Stimulated activated CD8-positive, alpha-beta memory T cell treated with anti-CD3 and anti-CD28 coated beads, Interleukin-4, amount 100 ng/mL, for 4 hours (primary cell): ENCODE measurements at places on chromosomes 6 and 20.

GRCh38 chr6:71457929-71458328 lies 169.3 kb downstream of the OGFRL1 start:
- no peak for DNase-seq

- DNase-seq, result no peak
Observed at GRCh38 chr6:136501096-136501495, 49.1 kb downstream of the MAP7 start.

GRCh38 chr6:158759966-158760617 lies 59.1 kb downstream of the EZR start:
- no peak for DNase-seq

DNA sequence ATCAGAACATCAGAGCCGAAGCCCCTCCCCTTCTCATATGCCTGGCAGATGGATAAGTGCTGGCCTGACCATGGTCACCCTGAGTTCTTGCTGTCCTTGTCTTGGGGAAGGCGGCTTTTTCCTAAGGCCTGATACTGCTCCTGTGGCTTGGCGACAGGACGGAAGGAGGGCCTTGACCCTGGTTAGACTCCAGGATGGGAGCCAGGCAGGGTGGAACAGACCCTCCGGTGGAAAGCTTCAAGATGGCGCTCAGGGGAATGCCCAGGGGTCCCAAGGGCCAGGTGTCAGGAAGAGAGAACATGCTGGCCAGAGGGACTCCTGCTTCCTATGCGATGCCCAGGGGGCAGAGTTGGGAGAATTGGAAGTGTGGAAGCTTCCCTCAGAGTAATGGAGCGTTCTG lies 29.6 kb downstream of the ADA start:
- no peak for DNase-seq

- no peak for DNase-seq
Observed at GRCh38 chr6:95091823-95092436, 485.4 kb upstream of the MANEA start.

GRCh38 chr6:52647199-52647598 lies 23.7 kb upstream of the TMEM14A start:
- DNase-seq, result no peak

- DNase-seq, result no peak
Observed at GRCh38 chr6:117079951-117080350, 185.4 kb upstream of the VGLL2 start.

- no peak for DNase-seq
Observed at GRCh38 chr20:64146301-64146935, 17.8 kb upstream of the MYT1 start.

- DNase-seq, result no peak
Observed at GRCh38 chr20:5848711-5849505, 98.7 kb downstream of the SHLD1 start.

DNA sequence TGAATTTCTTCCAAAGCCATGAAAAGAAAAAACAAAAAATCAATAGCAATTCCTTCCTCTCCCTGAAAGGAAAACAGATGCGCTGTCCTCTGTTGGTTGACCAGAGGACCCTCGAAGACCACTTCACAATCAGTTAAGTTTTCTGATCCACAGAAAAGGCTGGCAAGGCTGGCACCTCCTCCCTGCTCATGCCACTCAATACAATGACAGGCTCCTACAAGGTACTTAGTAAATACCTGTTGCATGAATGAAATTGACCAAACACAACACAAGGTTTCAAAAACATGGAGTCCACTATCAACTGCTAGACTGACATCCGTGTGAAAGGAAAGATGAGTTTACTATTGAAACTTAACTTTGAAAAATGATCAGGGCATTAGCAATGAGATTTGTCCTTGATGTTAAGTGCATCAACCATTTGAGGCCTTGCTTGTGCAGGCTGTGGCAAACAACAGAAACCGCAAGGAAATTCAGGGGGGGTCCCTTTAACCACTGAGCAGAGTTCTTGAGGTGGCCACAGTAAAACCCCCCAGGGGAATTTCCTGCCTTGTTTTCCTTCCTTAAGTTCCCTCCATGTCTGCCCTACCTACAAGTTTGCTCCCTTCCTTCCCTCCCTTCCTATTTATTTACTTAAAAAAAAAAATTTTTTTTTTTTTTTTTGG lies 27.9 kb upstream of the RTF2 start:
- peak; percentile 33 for DNase-seq

- DNase-seq, result no peak
Observed at GRCh38 chr6:134626086-134626485, 308.2 kb upstream of the SGK1 start.

DNA sequence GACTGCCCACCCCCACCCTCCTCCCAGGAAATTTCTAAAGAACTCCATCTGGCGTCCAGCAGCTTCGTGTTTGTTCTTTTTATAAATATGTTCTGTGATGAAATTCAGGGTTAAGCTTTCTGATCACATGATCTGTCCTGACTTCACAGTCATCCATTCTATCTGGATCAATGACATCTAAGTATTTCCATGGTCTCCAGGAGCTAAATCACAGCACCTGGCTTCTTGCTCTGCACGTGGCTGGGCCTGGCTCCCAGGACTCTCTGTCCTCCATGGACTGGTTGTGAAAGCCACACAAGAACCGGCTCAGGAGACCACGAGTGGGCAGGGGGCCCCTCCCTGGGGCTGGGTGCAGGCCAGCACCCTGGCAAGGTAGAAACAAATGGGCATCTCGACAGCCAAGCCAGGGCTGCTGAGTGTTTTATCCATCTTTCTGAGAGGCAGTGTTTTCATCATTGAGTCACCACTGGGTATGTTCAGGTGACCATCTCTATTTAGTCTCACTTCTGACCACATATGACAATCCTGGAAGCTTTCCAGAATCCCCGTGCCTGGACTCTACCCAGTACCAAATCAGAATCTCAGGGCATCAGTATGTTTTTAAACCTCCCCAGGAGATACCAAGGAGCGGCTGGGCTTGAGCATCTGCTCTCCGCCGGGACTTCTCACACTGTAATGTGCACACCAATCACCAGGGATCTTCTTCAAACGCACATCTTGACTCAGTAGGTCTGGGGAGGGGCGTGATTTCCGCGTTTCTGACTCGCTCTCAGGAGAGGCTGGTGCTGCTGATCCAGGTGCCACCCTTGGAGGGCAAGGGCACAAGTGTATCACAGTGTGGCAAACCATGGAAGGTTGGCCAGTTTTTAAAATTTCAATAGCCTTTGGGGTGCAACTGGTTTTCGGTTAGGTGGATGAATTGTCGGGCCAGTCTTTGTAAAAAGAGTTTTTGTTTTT lies 31.6 kb upstream of the PXDC1 start:
- no peak for DNase-seq

DNA sequence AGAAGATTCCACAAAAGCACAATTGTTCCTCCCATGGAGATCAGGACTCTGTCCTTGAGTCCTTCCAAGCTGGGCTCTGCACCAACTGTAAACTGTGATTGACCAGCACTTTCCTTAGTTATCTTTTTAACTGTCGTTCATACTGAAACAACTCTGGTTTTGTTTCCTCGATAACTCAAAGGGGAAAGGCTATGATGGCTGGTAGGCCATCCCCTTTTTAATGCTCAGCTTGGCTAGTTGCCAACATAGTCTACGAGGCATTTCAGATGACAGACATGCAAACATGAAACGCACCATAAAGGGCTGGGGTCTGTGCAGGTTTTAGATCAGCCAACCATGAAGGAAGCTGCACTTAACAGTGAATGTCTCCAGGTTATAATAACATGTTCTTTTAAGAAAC lies 497.1 kb upstream of the ARID1B start:
- DNase-seq, result no peak

GRCh38 chr20:3209257-3209945 lies at the start of gene ITPA:
TSS of gene ITPA (plus strand) at chr20:3209498. CDS start at chr20:3209552, 54 bp downstream.
- peak; percentile 15 for DNase-seq

GRCh38 chr6:169213814-169214520 lies 39.7 kb downstream of the THBS2 start:
- DNase-seq, result no peak

DNA sequence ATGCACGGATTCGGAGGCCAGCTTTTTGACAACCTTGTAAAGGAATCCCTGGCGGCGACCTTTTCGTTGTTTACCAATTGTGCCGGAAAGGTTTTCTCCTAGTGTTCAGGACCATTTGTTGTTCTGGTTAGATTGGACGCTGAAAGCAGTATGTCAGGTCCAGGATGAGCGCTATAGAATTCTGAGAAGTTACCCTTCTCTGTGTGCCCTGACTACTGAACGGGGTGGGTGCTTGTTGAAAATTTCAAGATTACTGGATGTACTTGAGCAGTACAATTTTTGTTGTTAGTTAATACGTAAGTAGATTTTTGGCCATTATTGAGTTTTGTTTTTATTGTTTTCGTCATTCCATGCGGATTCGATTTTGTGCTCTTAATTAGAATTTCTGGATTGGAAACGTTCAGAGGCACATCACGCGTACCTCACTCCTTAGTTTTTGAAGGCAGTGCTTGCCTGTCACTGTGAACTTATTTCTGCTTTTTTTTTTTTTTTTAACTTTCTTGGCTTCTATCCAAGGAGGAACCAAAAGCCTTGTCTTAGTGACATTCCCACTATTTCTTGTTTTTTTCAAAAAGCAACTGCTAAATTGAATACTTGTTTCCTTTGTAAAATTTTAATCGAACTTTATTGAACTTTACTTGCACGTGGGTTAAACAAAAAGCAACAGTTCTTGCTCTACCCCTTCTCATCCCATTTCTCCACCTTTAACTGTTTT lies 898 bp downstream of the XRN2 start:
- DNase-seq, result no peak

GRCh38 chr6:81331526-81331925 lies 421.0 kb downstream of the TENT5A start:
- no peak for DNase-seq

GRCh38 chr6:156434795-156435190 lies 342.4 kb upstream of the ARID1B start:
- DNase-seq, result no peak

DNA sequence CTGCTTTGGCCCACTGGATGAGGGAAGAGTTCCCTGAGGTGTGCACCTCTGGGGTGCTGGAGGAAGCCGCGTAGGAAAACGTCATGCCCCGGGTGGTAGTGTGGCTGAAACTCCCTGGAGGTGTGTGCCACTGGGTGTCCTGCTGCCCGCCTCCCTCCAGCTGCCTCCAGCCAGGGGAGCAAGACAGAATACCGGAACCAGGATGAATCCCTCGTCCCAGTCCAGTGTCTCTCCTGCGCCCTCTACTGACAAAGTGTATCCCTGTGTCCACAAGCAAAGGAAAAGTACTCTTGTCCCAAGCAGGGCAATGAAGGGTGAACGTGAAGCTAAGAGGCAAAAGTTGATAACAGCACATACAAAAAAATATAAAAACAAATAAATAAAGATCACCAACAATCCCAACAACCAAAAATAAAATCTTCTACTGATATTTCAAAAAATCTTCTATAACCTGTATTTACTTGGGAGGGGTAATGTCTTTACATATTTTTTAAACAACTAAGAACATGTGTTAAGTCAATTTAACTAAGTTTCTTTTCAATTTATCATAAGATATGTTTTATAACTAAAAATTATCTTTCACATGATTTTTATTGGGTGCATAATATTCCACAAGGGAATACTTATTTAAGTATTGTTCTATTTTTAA lies 437.6 kb downstream of the MAFB start:
- DNase-seq, result no peak

DNA sequence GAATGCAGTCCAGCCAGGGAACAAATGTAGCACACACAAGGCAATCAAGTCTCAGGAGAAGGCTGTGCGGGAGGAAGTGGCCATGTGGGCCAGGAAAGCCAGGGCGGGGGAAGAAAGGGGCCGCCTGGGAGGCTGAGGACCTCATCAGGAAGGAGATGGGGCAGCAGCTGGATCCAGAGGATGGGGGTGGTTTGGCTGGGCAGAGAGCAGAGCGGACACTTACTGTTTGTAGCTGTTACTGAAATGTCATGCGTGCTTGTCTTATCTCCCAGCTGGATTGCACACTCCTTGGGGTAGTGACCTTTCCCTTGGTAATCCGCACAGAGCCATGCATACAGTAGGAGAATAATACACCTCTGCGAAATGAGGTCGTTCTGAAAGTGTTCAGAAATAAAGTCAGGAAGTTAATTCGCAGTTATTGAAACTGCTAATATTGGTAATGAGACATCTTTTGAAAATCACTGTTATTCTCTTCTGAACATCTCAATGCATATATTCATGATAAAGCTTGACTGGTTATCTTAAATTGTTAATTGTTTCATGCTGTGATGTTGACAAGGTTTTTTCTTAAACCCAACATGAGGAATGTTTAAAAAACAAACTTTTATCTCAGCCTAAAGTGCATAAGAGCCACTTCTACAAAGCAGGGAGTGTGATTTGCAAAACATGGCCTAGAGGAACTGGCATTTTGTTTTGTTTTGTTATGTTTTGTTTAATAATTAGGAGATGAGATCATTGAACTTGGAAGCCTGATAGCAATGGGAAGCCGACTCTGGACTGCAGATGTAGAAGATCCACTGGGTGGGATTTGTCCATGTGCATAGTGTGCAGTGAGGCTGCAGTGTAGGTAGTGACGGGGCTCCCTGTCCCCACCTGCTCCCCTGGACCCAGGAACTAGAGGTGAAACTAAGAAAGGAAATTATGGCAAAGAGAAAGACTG lies 18.0 kb upstream of the MAP3K4 start:
- no peak for DNase-seq

- DNase-seq, result no peak
Observed at GRCh38 chr6:42429042-42429585, 22.6 kb downstream of the TRERF1 start.

DNA sequence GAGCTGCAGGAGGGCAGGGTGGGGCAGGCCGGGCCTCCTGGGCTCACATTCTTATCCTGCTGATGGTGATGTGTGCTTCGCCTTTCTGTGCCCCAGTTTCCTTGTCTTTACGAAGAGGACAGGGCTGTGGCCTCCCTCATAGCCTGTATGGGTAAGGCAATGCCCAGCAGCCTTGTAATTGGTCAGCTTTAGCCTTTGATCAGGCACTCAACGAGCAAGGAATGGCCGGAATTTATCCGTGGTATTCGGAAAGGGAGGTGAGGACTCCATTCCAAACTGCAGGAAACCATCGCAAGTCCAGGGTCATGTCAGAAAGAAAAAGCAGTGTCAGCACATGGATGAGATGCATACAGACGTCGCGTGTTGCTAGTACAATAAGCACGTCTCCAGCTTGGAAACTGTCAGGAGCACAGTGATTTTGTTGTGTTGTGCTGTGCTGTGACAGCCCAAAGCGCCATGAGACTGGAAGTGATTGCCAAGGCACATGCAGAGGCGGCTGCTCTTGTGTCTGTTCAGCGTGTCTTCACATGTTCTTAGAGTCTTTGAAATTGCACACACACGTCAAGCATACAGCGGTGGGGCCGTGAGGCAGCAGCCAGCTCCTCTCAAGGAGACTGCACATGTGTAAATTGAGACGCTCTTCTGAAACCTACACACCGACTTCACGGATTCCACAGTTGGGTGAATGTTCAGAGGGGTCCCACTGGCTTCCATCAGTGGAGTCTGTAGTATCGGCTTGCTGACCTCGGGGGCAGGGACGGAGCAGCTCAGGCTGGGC lies 6.2 kb downstream of the SS18L1 start:
- no peak for DNase-seq

GRCh38 chr6:140068801-140069200 lies 694.4 kb upstream of the CITED2 start:
- DNase-seq, result no peak
